CD14-positive monocyte (primary cell): ENCODE measurements at places on chromosomes 16 and 17.

DNA sequence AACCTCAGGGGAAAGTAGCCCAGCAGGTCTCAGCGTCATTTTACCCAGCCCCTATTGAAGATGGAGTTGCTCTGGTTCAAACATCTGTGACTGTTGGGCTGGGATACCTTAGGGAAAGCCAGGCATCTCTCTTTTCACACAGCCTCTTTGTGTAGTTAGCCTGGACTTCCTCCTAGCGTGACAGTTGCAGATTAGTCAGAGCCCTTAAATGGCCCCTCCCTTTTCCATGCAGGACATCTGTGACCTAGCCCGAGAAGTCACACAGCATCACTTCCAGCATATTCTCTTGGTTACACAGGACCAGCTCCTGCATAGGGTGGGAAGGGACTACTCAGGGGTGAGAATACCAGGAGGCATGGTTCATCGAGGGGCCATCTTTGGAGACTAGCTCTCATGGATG lies 375.0 kb upstream of the RBFOX1 start:
- no peak for DNase-seq

DNA sequence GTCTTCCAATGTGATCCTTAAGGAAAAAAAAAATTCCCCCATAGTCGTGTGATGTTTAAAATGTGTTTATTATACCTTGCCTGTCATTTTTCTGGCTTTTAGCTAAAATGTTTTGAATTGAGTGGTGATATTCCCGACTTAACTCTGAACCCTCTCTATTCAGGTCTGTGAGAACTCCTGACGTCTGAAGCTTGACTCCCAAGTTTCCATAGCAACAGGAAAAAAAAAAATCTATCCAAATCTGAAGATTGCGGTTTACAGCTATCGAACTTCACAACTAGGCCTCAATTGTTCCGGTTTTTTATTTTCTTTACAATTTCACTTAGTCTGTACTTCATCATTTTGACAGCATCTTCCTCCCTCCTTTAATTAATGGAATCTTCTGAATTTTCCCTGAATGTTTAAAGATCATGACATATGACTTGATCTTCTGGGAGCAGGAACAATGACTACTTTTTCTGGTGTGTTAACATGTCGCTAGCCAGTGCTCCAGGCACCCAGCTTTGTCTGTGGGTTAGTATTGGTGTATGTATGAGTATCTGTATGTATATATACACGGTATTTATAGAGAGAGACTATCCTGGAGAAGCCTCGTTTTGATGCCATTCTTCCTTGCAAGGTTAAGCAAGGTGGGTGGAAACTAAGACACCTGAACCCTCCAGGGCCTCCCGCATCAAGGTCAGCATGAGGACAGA lies 12.8 kb upstream of the HSBP1 start:
- no peak for DNase-seq

DNA sequence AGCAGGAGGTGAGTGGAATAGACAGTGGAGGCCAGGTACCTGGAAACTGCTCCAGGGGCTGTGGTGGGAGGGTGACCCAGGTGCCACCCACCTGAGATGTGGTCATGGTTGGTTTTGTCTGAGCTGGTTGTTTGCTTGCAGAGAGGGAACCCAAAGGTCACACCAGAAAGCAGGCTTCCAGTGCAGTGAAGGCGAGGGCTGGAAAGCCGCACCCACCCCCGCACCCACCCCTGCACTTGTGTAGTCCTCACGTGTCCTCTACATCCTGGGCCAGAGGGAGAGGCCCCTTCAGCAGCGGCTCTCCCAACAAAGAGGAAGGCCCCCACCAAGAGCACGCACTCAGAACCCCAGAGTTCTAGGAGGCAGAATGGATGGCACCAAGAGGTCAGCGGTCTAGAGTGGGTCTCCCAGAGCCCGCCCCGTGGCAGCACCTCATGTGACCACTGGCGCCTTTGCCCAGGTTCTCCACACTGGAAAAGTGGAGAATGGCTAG lies 92.6 kb upstream of the CBX4 start:
- no peak for DNase-seq

GRCh38 chr16:12879812-12880211 lies 21.6 kb upstream of the SHISA9 start:
- no peak for DNase-seq

DNA sequence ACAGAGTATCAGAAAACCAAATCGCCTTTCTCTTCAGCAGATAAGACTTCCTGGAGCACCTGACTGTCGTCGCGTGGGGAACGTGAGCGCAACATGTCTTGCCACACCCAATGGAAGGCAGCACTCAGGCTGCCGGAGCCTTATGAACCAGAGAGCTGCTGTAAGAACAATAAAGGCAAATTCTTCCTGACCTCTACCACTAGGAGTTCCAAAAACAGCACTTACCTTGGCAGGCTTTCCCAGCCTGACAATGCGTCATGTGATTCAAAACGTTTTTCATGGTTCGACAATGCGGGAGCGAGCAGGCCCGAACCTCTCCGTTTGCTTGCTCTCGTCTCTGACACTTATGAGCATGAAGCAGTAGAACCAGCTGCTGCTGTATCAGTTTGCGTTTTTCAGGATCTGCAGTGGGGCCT lies 75.8 kb upstream of the TRAP1 start:
- no peak for DNase-seq
